ENCODE measurements at places on chromosomes 2 and 18.

GRCh38 chr2:189498205-189498604 is 56.9 kb downstream of the WDR75 start:
- DNase-seq, result no peak

GRCh38 chr2:105545730-105546627 is 147.1 kb upstream of the FHL2 start:
- DNase-seq, result peak; percentile 41

GRCh38 chr2:62611854-62612253 is 93.7 kb upstream of the EHBP1 start:
- DNase-seq, result no peak

DNA sequence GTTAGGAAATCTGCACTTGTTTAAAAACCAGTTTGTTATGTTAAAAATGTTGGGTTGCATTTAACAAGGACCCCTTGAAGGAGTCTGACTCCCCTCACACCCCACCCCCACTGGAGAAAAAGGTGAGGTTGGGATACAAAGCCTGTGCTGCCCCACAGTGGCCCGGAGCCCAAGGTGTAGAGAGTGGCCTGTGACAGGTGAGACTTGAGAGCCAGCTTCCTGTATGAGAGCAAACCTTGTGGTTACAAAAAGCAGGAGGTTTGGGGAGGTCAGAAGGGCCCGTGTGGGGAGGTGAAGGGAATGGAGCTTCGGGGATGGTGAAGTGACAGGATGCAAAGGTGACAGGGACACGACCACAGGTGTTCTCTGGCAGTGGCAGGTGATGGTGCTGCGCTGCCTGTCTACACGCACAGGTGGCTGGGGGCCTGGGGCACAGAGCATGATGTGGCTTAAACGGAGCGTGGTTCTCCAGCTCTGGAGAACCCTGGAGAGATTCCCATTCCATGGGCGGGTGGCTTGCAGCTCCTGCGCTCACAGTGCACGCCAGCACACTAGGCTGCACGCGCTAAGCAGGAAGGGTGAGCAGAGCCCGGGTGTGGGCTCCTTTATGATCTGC is 29.0 kb downstream of the IMPA2 start:
- DNase-seq, result no peak

DNA sequence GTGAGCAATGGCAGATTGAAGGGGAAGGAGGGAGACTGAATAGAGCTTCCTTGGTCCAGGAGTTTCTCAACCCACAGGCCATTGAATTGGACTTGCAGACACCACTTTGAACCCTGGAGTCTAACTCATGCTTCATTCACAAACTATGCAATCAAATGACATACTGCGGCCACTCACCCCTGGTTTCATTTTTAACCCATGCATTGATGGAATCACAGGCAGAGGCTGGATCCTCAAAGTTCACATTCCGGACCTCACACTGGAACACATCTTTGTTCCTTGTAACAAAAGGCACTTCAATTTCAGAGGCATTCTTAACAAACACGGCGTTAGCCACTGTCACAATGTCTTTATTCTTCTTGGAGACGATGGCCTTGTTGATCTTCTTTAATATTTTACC is 40.7 kb downstream of the MRPL44 start:
- DNase-seq, result no peak

DNA sequence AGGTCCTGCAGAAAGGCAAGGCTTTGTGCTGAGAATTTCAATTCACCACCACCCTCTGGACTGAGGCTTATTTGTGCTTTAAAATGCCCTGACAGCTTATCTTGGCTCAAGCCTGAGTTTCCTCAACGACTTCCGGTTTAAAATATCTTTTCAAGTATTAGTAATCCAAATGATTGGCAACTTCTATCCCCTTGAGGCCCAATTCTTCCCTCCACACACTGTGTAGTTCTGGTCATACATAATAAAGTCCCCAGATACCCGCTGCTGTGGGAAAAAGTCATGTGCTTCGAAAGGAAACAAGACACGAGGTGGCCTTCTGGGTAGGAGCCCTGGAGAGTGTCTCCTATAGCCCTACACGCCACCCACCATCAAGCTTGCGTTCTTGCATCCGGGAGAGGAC is 393.4 kb downstream of the ALK start:
- DNase-seq, result no peak

DNA sequence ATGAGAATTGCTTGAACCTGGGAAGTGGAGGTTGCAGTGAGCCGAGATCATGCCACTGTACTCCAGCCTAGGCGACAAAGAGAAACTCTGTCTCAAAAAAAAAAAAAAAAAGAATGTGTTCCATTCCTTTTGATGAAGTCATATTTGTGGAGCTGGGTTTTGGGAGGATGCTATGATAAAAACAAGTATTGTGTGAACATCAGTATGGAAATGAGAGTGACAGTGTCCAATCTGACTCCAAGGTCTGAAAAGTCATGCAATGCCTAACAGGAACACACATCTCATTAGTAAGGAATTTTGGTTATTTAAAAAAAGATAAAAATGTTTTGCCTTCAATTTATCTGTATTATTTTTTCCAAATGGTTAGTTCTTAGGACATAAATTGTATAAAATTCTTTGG is 11.8 kb downstream of the GCFC2 start:
- no peak for DNase-seq

DNA sequence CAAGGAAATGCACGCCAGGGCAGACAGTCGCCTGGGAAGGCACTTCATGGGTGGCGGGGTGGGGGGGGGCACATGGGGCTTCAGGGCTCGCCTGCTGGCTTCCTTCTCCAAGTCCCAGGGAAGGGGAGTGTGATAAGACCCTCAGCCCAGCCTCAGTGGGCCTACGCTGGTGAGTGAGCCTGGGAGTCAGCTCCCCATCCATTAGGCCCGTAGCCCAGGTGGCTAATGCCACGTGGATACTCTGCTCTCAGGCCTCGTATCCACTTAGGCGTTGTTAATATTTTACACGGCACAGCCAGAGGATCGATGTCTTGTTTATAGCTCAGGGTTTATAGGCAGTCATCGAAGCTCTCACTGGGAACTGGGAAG is 47.1 kb downstream of the KCNIP3 start:
- DNase-seq, result no peak

GRCh38 chr18:45783097-45784075 is 42.1 kb upstream of the SIGLEC15 start:
- no peak for DNase-seq

DNA sequence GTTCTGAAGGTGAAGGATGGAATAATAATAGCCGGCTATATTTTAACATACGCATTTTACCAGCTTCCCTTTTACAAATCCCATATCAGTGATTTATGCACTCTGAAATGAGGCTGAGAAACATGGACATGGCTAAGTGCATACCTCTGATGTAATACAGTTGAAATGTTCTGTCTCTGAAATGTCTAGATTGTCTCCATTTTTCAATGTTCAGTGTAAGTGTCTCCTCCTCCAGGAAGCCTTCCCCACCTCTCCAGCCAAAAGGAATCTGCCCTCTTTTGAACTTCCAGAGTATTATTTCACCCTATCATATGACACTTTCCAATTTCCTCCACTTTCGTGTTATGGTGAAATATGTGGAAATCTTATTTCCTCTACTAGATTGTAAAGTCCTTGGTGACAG is 29.5 kb upstream of the ME2 start:
- no peak for DNase-seq

GRCh38 chr2:232532419-232532818 is 6.5 kb downstream of the CHRND start:
- no peak for DNase-seq

- DNase-seq, result no peak
Measured at GRCh38 chr2:96151595-96152303, 6.5 kb upstream of the DUSP2 start.

GRCh38 chr18:49898421-49898820 is 85.1 kb upstream of the ACAA2 start:
- DNase-seq, result peak; percentile 69

DNA sequence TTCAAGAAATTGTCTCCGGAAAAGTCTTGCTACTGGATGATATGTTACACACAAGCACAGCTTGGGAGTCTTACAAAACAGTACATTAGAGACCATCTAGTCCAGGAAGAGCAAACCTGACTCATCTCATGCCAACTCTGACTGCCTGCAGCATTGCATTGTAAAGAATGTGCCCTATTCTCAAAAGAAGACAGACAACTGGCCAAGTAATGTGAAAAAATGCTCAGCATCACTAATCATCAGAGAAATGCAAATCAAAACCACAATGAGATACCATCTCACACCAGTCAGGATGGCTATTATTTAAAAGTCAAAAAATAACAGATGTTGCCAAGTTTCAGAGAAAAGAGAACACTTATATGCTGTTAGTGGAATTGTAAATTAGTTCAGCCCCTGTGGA is 42.7 kb upstream of the GORASP2 start:
- DNase-seq, result no peak

DNA sequence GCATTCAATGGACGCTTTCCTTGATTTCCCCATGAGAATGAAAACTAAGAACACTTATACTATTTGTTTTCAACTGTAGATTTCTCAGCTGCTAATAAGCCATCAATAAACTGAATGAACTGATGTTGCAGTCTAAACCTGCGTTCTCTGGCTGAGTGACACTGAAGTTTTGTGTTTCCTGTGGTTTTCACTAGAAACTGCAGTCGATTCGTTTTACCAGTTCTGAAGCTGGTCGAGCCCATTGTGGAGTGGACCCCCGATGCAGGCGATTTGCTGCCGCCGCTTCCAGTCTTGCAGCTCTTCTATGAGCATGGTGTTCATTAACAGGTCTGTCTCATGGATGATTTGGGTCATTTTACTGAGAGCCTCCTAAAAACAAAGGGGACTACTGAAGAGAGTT is 50.6 kb upstream of the STAT1 start:
- peak; percentile 4 for DNase-seq

DNA sequence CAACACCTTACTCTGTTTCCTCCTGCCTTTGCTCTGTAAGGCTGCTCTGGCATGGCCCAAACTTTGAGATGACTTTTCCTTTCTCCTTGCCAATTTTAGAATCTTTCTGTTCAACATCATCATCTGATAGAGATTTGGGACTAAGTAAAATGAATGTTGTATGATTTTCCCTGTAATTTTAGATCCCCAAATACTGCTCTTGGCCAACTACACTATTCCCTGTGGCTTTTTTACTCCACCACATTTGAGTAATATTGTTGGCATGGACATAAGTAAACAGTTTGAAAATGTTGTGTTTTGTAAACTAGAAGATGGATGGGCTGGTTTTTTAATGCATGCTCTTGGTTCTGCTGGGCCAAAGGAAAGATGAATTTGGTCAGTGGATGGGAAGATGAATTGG is 12.1 kb downstream of the LTBP1 start:
- no peak for DNase-seq

GRCh38 chr2:173187941-173188788 is 112.5 kb downstream of the MAP3K20 start:
- no peak for DNase-seq
